ENCODE measurements at places on chromosomes 11 and 22.

DNA sequence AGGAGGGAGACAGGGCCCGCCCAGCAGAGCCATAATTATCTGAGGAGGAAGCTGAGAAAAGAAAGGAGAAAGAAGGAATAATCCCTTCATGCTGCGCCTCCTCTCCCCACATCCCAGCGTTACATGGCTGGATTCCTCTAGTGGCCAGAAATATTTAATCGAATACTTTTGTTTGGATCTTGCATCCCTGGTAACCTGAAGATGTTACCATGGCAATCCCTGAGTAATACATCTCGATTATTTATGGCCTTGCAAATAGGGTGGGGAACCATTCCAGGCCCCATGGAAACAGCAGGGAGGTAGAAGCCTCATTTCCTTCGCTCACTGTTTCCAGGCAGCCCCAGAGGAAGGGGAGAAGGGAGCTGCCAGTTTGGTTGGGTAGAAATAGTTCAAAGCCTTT is 357.7 kb downstream of the BUD13 start:
- no peak for DNase-seq

DNA sequence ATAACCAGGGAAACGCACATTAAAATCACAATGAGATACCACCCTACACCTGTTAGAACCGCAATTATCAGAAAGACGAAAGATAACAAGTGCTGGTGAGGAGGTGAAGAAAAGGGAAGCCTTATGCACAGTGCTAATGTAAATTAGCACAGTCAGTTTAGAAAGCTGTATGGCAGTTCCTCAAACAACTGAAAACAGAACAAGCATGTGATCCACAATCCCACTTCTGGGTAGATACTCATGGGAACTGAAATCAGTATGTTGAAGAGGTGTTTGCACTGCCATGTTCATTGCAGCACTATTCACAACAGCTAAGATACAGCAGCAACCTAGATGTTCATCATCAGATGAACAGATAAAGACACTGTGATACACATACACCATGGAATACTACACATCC is 75.0 kb upstream of the CCND1 start:
- DNase-seq, result no peak

DNA sequence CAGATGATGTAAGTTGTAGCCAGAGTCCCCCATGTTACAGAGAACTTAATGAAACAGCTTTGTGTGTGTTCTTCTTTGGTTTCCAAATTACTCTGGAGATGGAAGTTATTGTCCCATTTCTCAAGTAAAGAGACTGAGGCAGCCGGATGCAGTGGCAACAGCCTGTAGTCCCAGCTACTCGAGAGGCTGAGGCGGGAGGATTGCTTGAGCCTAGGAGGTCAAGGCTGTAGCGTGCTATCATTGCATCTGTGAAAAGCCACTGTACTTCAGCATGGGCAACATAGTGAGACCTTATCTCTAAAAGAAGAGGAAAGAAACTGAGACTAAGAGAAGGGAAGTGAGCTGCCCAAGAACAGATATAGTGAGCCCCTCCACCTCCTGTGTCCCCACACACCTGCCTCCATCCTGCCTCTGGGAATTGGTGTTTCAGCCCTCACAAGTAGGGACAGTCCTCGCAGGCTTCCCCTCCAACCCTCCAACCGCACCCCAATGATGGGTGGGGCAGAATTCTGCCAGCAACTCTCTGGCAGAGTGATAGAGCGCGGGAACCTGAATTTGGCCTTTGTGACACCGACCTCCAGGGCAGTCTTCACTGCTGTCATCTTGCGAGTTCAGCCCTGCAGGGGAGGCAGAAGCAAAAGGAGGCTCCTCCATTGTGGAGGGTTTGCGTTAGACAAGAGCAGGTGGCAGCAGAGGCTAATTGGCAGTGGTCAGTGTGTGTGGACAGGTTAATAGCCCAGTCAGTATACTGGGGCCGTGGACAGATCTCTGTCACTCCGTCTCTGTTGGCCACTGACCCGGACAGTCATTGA is 1.6 kb downstream of the PDXP start:
- no peak for DNase-seq

DNA sequence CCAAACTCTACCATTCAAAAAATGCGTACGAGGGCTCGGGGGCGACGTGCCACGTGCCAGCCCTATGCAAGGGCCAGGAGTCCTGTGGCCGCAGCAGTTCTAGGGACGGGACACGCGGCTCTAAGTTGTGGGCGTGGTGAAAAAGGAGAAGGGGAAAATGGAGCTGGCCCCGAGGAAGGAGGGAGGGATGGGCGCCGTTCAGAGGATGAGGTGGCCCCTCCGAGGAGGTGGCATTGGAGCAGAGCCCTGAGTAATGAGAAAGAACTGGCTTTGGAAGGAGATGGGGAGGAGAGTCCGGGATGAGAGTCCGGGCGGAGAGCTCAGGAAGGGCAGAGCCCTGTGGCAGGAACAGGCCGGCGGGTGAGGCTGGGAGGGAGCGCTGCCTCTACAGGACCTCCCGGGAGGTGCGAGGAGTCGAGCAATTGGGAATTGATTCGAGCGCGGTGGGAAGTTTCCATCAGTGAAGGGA is 21.0 kb downstream of the OTUB1 start:
- DNase-seq, result no peak

GRCh38 chr11:125932301-125932700 is 13.5 kb upstream of the VSIG10L2 start:
- DNase-seq, result no peak

GRCh38 chr11:116207421-116208141 is 565.2 kb downstream of the BUD13 start:
- no peak for DNase-seq

GRCh38 chr11:79080551-79080950 is 360.3 kb downstream of the TENM4 start:
- DNase-seq, result no peak

Data from stimulated activated CD4-positive, alpha-beta T cell treated with anti-CD3 and anti-CD28 coated beads, Interleukin-1b, Interleukin-23, amount 100 ng/mL, for 4 hours (primary cell).